Esophagus mucosa (tissue), 1 donor: ENCODE measurements at places on chromosomes 2 and 18. TPM values are rescaled to one million over a fixed set of nuclear protein-coding genes. Genes with fewer than 3 reads are reported as not detected.
A peak's percentile ranks its signal among the peaks of the same experiment; 100 is the strongest.

Gene DSG1
- total RNA-seq, result 33.7 TPM

Gene TGFA
- total RNA-seq, result 42.6 TPM

GRCh38 chr18:22169889-22170420, 566 bp downstream of the GATA6 start:
- peak; percentile 40 for ATAC-seq

- ATAC-seq, result no peak
These were observed 46.7 kb upstream of the KCNF1 start for GRCh38 chr2:10864861-10865636.

Gene ARHGEF4
- 41.8 TPM for total RNA-seq

Gene TMEM178A
- 0.40 TPM for total RNA-seq

GRCh38 chr2:68832233-68832869, 38.8 kb downstream of the BMP10 start:
- ATAC-seq, result peak; percentile 49

Gene ITGB6
- 24.2 TPM for total RNA-seq

DNA sequence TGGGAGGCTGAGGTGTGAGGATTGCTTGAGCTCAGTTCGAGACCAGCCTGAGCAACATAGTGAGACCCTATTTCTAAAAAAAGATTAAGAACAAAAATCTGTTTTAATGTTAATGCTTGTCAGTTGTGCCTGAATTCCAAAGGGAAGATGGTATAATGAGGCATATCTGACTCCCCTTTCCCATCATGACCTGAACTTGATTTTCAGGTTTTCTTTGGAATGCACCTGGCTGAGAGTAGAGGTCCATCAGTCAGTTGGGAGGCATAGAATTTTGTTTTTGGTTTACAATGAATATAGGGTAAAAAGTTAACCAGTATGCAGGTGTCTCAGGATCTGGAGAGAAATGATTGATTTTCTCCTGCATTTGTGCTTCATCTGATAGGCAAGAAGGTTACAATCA, 20.4 kb downstream of the RPIA start:
- no peak for ATAC-seq

Gene POTEI
- total RNA-seq, result not detected

Gene TRIM43B
- total RNA-seq, result not detected

DNA sequence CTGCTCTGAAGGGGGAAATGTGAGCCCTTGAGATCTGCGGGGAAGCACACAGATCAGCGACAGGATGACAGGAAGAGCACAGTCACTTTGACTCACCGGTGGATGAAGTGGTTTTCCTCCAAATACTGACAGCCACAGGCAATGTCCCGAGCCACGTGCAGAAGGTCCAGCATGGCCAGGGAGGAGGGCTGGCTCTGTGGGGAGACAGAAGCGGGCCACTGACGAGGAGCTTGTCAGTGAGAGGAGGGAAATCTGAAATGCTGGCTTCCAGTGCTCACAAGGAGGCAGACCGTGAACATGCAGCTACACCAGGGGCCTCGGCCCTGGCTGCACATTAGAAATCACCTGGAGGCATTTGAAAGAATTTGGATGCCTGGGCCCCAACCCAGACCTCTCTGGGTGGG, 98.7 kb downstream of the CLIP4 start:
- no peak for ATAC-seq

Gene NCKAP1
- total RNA-seq, result 121 TPM

Gene NCL
- 403 TPM for total RNA-seq

GRCh38 chr18:44548291-44549221, 132.1 kb upstream of the SETBP1 start:
- ATAC-seq, result no peak

- no peak for ATAC-seq
These were observed 54.4 kb downstream of the XRCC5 start for GRCh38 chr2:216163518-216163917.

GRCh38 chr2:26845021-26845420, 2.9 kb upstream of the DPYSL5 start:
- ATAC-seq, result no peak

DNA sequence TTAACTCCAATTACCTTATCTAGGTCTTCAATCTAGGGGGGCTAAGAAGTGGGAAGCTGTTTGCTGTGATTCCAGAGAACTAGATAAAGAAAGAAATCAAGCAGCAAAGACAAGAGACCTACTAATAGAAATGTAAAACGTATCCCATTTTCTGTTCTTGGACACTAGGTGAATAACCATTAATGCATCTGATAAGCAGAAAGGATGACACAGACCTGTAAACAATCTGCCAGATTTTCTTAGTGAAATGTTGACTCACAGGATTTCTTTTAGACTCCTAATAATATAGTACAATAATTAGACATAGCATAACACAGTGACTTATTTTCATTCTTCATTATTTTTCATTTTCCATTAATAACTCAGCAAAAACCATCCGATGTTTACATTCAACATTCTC, 1.3 kb downstream of the WDR35 start:
- no peak for ATAC-seq

DNA sequence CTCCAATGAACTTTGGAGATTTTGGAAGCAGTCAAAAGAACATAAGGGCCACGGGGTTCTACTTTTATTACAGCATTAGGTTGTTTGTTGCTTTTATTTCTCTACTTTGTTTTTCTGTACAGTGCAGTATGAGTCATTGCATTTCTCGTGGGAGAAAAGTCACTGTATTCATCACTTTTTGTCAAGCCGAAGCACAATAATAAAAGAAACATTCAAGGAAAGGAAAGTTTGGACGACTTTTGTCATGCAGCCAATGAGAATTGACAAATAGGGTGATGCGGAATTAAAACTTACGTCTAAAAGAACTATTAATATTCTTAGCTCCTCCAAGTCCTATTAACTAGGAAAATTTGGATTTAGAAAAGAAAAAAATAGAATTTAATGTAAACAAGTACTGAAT, 209.9 kb downstream of the TMEM182 start:
- ATAC-seq, result no peak

DNA sequence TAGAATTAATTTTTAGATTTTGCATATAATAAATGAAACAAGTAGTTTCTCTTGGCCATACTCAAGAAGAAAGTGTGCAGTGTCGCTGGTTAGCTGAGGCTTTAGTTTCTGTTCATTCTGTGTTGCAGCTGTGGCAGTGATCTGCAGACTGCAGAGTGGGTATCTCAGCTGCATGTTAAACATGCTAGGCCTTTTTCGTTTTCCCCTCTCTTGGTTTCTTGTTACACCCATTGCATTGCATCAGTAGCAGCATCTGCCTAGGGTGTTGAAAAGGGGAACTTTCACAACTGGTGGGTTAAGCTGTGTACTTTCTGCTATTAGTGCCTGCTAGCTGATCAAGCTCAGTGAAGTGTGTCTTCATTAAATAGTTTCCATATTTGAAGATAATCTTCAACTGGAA, 51.3 kb downstream of the ACSL3 start:
- ATAC-seq, result peak; percentile 64

Gene FIGN
- 1.0 TPM for total RNA-seq

Gene SPEG
- 3.8 TPM for total RNA-seq

- ATAC-seq, result no peak
These were observed 7.8 kb downstream of the SULT1C4 start for GRCh38 chr2:108385411-108386071.

DNA sequence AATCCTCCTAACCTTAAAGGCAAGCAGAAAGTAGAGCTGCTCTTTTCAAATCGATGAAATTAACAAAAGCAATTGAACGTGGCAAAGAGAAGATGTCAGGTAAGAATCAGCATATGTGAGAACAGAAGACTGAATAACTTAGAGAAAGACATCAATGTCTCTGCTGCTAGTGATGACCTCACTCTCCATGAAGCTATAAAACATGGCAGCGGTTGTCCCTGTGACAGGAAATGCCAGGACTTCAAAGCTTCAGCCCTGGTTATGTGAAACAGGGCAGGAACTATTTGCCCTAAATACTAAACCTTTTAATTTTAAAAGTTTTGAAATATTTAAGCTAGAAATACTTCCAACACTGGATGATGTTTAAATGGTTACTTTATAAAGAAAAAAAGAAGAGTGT, 383.7 kb downstream of the XIRP2 start:
- no peak for ATAC-seq

Gene POTEE
- total RNA-seq, result 0.12 TPM

GRCh38 chr2:108911807-108912628, 77.0 kb downstream of the EDAR start:
- ATAC-seq, result no peak

- no peak for ATAC-seq
These were observed 141.2 kb downstream of the PMAIP1 start for GRCh38 chr18:60040971-60041370.

Gene GPBAR1
- total RNA-seq, result not detected

DNA sequence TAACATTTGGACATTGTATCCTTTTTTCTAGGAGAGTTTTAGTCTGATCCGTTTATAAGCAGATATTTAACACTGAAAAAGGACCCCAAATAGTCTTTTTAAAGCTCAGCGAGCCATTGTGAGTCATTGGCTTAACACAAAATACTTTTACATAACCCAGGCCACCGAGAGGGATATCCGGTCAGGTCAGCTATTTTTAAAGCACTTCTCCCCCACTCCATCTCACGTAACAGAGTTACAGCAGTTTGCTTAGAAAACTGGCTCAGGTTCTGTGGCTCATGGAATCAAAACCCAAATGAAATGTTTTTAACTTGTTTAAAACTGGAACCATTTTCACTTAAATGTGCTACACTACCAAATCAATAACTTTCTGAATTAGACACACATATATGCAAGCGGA, 23.9 kb downstream of the COL4A3 start:
- no peak for ATAC-seq
